ENCODE measurements at places on chromosomes 1 and 21.

DNA sequence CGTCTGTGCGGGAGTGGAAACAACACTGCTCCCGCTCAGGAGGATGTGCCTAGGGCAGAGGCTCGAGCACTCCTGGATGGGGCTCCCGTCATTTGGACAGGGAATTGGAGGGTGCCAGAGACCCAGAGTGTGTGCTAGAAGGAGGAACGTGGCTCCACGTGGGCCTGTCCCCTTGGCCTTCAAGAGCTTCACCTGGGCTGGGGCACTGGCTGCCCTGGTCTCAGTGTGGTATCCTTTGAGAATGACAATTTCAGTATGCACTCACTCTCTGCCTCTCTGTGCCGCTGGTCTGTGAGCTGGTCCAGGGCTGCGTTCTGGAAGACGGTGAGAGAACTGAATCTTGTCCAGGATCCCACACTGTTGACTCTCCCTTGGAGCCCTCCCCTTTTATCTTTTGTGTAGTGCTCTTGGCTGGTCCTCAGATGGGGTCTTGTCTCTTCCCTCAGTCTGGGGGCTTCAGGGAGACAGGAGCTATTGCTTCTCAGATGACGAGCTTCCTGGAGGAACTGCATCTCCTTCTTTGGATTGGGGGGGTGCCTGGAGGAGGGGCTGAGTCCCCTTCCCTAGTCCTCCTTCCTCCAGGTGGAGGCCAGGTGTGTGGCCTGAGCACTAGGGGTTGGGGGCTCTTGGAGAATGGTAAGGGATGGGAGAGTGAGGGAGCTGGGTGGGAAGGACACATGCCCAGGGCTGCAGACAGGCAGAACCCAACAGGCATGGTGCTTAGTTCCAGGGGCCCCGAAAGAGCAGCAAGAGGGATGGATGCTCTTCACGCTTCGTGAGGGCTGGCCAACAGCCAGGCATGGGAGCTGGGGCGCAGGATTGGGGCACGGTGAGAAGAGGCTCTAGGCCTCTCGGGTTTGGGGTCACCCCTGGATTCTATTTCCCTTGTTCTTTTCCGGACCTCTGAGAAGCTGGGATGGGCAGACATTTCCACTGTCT, 14.8 kb upstream of the ETV3L start:
- no peak for DNase-seq

DNA sequence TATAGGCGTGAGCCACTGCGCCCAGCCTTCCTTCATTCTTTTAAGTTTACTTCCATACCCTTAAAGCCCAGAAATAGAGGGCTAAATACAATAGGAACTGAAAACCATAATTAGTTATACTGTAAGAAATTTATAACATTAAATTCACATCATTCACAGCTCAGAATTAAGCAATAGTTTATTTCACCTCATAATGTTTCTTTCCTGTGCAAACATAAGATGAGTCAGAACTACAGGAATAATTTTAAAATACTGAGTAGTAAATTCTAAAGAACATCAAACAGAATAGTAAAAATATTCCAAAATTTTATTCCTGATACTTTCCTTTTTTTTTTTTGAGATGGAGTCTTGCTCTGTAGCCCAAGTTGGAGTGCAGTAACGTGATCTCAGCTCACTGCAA, 24.1 kb downstream of the POGZ start:
- no peak for DNase-seq

DNA sequence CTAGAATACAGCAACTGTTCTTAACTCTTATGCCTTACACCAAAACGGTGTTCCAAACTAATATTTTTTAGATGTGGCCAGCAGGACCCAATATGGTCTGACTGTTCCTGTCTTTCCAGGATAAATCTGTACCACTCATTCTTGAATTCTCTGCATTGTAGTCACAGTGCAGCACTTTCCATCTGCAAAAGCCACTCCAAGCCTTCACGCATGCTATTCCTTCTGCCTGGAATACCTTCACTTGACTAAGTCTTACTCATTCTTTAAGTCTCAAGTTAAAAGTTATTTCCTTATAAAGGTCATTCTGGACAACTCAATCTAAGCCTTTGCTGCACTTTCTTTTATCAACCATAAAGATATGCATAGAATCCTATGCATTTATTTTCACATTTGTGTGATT, 1194.5 kb downstream of the PLA2G4A start:
- DNase-seq, result no peak

- no peak for DNase-seq
Observed at GRCh38 chr1:67227196-67227595, 60.9 kb downstream of the IL23R start.

DNA sequence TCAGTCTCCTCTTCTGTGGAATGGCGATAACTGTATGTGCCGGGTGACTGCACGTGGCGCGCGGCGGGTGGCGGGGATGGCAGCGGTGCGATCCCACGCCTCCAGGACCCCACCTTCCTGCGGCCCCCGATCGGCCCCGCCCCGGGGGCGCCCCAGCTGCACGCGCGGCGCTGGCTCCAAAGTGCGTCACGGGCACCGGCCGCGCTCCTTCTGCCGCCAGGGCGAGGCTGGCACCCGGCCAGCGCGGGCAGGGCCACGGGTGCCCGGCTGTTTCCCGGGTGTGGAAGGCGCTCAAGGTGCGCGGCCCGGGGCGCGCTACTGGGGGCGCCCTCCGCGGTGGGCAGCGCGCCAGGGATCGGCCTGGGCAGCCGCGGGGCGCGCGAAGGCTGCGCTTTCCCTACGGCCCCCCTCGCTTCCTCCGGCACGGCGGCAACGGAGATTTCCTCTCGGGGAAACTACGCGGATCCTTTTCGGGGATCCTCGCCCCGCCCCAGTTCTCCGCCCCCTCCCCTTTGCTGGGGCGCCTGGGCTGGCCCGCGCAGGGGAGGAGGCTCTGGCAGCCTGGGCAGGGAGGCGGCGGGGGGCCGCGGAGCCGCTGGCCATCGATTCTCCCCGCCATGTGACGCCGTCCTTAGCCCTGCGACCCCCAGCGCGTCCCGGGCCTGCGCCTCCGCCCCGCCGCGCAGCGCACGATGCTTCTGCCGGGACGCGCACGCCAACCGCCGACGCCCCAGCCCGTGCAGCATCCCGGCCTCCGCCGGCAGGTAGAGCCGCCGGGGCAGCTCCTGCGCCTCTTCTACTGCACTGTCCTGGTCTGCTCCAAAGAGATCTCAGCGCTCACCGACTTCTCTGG, at the start of gene EVA1C:
EVA1C (plus strand) TSS at position 545 of the 853 bp plus-strand sequence; CDS start at position 693, 148 bp downstream.
- peak; percentile 71 for DNase-seq

DNA sequence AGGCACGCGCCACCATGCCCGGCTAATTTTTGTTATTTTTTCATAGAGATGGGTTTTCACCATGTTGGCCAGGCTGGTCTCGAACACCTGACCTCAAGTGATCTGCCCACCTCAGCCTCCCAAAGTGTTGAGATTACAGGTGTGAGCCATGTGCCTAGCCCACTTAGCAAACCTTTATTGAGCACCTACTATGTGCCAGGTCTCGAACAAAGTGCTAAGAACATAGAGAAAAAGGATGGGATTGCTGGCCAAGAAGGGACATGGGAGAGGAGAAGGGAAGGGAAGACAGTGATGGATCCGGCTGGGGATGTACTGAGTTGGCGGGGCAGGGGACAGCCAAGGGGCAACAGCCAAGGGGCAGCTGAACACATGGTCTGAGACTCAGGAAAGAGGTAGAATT, 55.6 kb upstream of the RPL11 start:
- DNase-seq, result no peak

- DNase-seq, result no peak
Observed at GRCh38 chr21:34882719-34883131, 166.4 kb downstream of the RUNX1 start.

- DNase-seq, result no peak
Observed at GRCh38 chr1:54094001-54094729, 40.8 kb downstream of the TCEANC2 start.

GRCh38 chr1:2230781-2231531, 2.8 kb downstream of the SKI start:
- no peak for DNase-seq

DNA sequence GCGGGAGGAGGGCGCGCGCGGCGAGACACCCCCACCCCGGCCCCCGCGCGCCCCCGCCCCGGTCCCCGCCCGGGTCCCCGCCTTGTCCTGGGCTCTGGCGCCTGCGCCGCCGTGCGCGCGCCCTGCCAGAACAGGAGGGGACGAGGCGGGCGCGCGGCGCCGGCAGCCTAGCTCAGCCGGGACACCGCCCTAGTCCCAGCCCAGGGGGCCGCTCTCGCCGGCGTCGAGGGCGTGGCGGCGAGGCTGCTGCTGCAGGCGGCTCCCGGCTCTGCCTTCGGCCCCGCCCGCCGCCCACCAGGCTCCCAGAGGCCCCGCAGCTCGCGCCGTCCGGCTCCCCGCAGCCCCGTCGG, at the start of gene RCAN3:
RCAN3 (plus strand) TSS at position 128 of the 350 bp plus-strand sequence. CDS start 11,537 bp downstream, outside the sequence.
- DNase-seq, result peak; percentile 91

DNA sequence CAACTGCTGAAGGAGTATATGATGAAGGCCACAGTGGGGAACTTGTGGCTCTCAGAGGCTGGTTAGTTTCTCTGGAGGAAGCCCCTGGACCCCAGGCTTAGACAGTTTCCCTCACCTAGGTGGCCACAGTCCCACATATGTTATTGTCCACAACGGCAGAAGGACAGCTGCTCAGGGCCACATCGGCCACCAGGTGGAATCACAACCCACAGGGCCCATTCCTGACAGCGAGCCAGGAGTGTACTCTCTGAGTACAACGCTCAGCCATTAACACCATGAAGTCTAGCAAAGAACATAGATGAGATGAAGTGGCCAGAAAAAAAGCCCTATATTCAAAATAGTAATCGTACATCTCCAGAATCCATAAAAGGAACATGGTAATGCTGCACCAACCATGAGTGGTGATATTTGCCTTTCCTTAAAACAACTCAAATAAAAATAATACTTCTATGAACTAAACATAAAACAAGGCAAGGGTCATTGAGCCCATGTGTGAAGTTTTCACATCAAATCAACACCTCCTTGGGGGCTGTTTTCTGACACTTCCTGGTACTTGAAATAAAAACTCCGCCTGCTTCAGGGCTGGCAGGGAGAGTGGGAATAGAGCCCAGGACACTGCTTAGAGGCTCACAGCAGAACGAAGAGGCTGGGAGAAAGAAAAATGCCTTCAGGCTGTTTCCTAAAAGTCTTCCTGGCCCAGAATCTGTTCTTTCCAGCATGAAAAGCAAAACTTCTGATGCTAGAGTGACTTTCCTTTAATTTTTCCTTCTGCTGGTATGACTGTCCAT, 383.3 kb downstream of the HHAT start:
- no peak for DNase-seq

GRCh38 chr1:27406362-27406680, 13.9 kb downstream of the GPR3 start:
- no peak for DNase-seq
